Central memory CD4-positive, alpha-beta T cell (primary cell): ENCODE measurements at places on chromosomes 3 and 15.

- DNase-seq, result no peak
Measured at GRCh38 chr15:44918136-44918535, 38.4 kb upstream of the TERB2 start.

DNA sequence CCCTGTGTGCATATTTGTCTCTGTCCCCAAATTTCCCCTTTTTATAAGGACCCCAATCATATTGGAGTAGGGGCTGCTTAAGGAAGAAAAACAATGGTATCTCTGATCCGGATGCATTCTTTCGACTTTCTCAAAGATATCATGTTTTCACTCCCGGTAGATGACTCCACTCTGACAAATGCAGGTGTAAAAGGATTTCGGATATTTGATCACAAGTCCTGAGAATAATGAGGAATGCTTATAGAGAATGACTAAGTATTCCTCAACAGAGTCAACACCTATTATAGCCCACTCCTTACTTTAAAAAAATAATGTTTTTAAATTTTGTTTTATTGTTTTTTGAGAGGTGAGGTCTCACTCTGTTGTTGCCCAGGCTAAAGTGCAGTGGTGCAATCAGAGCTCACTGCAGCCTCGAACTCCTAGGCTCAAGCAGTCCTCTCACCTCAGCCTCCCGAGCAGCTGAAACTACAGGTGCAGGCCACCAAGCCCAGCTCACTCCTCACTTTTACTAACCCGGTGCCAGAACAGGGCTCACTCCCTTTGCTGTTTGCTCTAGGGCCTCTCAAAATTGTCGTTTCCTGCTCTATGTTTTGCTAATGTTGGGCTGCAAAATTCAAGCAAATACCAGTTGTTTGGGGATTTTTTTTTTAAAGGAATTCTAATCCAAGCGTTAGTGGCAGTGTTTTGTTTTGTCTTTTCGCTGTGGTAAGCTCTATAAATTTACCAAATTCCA lies 24.6 kb downstream of the COL8A1 start:
- no peak for DNase-seq

DNA sequence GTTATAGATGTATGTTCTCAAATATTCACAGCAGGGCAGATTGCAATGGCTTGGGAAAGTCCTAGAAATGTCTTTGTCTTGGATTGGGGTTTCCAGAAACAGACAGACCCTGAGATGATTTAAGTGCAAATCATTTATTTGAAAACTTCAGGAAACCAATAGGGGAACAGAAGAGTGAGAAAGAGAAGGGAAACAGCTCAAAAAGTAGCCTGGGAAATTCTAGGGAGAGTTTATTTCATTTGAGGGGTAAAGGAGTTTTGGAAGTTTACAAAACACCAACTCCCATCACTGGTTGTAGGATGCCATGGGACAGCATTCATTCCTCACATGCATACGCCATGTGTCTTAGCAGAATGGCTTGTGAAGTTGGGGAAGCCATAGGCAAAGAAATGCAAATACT lies 32.3 kb upstream of the PTX3 start:
- no peak for DNase-seq

DNA sequence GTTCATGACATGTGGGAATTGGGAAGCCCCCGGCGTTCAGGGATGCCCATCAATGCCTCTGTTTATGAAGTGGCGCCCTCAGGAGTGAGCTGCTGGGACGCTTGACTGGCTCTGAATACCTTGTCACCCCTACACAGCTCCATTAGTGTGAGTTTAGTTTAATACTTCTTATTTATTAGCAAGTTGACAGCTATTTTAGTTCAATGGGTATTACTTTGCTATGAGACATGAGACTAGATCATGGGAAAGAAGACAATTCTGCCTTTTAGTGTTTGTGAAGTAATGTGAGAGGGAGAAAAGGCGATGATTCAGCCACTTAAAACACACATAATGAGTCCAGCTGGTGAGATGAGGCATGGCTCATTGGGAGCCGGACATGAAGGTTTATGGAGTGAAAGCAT lies 678.5 kb downstream of the NR2F2 start:
- no peak for DNase-seq

DNA sequence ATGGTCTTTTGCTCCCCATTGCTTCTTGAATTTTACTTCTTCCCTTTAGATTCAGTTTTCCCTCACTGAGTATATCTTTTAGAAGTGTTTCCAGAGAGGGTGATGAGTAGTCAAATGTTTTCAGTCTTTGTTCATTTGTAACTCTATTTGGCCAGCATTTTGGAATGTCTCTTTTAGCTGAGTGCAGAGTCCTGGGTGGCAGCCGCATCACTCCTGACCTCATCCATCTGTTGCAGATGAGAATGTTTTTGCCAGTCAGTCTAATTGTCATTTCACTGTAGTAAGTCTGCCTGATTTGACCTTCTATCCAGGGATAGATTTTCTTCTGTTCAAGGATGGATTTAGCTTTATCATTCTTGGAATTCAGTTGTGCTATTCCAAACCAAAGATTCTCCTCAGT lies 7.3 kb downstream of the SRPRB start:
- DNase-seq, result no peak
